Keratinocyte (primary cell): ENCODE measurements at places on chromosomes 4 and X.
A peak's percentile ranks its signal among the peaks of the same experiment; 100 is the strongest.

DNA sequence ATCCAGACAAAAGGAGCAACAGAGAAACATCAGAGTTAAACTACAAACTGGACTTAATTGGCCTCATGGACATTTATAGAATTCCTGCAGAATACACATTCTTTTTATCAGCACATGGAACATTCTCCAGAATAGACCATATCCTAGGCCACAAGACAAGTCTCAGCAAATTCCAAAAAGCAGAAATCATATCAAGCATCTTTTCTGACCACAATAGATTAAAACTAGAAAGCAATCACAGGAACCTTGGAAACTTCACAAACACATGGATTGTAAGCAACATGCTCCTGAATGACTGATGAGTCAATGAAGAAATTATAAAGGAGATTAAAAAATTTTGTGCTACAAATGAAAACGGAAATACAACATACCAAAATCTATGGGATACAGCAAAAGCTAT, 526.7 kb downstream of the PCDH7 start:
- DNase-seq = no peak

DNA sequence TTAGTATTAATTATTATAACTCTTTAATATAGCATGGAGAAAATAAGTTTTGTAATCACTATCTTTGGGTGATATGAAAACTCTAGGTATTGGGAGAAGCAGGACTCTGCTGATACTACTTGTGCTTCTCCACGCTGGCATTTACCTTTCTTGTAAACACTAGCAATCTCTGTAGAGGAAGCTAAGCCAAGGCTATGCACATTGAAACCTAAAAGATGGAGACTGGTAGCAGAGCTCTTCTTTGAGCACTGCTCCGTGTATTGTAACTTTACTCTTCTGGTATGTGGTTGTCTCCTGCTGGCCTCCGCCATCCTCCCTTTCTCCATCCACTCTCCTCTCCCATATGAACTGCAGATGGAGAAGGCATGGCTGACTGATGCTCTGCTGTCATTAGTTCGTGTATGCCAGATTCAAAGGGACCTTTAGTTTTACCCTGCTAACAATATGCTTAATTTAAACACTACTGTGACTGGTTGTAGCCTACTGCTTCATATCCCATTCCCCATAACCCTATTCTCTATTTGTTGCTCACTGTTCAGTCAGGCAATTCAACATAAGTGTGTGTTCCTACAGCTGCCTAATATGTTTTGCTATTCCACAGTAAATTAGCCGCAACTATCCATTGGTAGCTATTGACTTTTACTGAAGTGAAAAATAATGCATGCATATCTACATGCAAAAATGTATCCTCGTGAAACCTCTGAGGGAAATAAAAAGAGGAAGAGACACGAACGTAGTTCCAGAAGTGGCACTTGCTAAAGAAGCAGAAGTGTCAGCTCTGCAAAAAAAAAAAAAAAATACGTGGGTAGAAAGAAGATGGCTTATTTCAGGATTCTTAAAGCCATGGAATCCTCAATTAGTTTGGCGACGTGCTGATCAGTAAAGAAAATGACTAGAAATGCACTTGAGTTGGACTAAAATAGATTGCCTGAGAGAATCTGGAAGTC, 55.6 kb upstream of the CCSER1 start:
- no peak for DNase-seq

GRCh38 chr4:149345424-149345823, 470.2 kb downstream of the IQCM start:
- DNase-seq = peak; percentile 13

DNA sequence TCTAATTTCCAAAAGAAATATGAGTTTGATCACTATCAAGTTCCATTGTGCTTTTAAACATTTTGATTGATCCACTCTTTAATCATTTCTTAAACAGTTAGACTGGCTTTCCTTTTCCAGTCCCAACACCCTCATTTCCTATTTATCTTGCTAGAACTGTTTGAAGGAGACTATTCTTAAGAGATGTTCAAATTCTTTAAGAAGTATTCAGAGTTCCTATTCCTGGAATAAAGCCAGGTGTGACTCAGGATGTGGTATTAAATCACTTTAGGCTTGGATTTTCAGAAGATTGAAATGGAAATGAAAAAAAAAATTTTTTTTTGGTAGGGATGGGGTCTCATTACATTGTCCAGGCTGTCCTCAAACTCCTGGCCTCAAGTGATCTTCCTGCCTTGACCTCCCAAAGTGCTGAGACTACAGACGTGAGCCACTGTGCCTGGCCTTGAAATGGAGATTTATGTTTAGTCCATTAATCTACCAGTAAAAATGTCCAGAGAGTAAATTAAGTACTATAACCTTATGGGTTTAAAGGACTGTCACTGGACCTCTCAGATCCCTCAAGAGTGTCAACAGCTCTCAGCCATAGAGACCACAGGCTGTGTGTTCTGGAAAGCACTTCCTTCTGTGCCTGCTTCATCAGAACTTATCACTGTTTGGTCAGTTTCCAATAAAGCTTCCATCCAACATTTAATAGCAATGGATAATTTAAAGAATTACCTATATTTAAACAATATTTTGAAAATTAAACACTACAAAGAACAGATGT, 90.7 kb downstream of the CDS1 start:
- no peak for DNase-seq

DNA sequence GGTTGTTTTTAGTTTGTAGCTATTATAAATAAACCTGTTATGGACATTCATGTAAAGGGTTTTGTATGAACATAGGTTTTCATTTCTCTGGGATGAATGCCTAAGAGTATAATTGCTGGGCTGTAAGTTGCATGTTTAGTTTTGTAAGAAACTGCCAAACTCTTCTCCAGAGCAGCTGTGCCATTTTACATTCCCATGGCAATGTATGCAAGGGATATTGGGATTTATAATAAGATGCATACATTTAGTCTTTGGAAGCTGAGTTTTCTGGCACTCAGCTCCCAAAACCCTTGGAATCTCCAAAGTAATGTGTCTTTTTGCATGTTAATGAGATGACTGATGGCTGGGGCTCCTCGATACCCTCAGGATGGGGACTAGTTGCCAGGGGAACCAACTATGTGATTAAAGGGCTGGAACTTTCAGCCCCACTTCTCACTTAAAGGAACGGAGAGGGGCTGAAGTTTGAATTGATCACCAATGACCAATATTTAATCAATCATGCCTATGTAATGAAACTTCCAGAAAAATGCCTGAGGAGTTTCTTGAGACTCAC, 44.0 kb downstream of the SERTM2 start:
- no peak for DNase-seq

GRCh38 chrX:106912864-106913263, 7.3 kb upstream of the CLDN2 start:
- DNase-seq = no peak

DNA sequence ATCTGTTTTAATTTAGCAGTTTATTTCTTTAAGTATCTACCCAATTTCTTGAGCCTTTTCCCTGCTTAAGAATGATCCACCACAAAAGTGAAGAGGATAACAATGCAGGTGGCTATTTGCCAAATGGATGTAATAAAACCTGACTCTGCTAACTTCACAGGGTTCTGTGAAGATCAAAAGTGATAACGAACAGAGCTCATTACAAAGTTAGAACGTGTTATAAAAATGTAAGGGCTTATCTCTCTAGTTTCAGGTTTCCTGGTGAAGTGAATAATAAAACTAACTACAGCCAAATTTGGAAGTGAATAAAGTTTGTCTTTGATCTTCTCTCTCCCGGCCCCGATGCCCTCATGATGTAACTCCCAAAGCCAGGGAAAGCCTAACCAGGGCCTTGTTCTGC, 497.9 kb downstream of the SMARCA1 start:
- DNase-seq = no peak

DNA sequence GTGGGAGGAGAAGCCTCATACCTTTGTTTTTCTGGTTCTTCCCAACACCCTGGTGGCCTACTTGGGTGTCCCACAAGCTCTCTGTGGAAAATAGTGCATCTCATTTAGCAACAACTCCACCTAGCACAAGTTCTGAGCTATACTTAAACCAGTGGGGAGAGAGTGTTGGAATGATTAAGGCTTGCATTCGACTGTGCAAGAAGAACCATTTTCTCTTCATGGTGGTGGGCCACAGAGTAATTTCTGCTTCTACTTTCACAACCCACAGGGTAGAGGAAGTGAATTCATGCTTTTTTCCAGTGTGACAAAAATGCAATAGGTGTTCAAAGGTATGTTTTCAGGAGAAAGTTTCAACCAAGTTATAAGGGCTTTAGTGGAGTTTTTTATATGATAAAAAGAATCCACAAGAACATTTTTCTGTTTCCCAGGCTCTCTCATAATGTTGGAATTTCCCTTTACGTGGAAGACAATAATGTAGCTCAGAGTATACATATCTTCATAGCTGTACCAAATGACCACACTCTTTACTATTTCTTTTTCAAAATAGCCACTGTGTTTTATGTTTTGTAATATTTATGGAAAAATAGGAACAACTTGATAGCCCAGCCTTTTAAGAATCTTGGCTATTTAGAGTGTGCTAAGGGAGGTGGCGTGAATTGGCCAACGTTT, 80.3 kb upstream of the HHIP start:
- no peak for DNase-seq

GRCh38 chr4:150342945-150343344, 239.0 kb upstream of the MAB21L2 start:
- no peak for DNase-seq

DNA sequence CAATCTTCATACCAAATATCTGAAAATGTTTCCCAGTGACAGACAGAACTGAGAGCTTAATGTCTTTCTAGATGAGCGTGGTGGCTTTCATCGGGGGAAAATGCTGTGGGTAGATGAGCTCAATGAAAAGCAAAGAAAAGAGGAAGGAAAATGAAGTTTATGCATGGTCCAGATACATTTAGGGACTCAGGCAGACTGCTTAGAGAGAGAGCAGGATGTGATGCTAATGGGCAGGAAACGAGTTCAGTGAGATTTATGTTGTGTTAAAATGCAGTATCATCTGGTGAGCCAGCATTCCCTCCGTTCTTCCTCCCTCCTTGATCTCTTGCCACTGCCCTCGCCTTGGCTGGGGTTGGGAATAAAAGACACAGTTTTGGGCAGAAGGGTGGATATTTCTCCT, 229.2 kb downstream of the GBA3 start:
- no peak for DNase-seq

GRCh38 chrX:106952988-106953387, 32.8 kb downstream of the CLDN2 start:
- DNase-seq = no peak

GRCh38 chr4:147492761-147493160, 11.9 kb downstream of the EDNRA start:
- no peak for DNase-seq

- DNase-seq = no peak
Observed at GRCh38 chr4:155288999-155289398, 80.6 kb downstream of the NPY2R start.

DNA sequence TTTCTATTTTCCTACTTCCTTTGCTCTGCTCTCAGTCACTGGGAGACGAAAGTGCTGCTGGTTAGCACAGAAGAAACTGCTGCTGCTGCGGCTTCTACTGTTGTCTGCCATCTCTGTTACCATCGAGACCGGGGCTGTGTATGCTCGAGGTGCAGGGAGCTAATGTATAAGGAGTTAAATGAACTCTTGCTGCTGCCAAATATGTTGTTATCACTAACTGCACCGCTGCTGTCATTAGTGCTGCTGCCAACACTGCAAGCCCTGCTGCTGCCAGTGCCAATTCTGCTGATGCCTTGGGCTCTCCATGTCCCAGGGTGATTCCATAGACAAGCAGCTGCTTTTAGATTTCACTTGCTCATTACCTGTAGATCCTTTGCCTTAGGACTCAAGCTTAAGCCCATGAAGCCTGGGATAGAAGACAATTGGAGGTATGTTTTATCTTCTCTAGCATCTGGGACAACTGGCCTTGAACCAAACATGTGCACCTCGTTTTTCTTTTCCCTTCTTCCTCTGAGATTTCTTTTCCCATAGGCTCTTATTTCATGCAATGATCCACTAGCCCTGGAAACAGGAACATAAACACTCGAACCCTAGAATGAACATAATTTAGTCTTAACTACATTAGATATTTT, 107.8 kb downstream of the CCSER1 start:
- no peak for DNase-seq

GRCh38 chr4:42716996-42717395, 60.1 kb upstream of the ATP8A1 start:
- DNase-seq = no peak

GRCh38 chrX:147550217-147550616, 361.5 kb upstream of the FMR1 start:
- DNase-seq = no peak

DNA sequence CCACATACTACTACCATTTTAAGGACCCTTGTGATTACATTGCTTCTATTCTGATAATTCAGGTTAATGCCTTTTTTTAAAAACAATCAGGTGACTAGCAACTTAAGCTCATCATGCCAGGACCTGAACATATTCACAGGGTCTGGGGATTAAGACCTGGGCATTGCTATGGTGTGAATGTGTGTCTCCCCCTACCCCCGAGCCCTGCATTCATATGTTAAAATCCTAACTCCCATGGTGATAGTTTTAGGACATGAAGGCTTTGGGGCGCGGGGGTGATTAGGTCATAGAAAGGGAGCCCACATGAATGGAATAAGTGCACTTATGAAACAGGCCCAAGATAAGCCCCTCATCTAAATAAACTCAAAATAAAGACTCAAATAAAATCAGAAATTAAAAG, 734.4 kb upstream of the PABPC4L start:
- DNase-seq = no peak

- DNase-seq = no peak
Observed at GRCh38 chrX:110992611-110993010, 103.4 kb upstream of the PAK3 start.

GRCh38 chr4:68732653-68733466, 62.4 kb upstream of the UGT2B15 start:
- DNase-seq = no peak

DNA sequence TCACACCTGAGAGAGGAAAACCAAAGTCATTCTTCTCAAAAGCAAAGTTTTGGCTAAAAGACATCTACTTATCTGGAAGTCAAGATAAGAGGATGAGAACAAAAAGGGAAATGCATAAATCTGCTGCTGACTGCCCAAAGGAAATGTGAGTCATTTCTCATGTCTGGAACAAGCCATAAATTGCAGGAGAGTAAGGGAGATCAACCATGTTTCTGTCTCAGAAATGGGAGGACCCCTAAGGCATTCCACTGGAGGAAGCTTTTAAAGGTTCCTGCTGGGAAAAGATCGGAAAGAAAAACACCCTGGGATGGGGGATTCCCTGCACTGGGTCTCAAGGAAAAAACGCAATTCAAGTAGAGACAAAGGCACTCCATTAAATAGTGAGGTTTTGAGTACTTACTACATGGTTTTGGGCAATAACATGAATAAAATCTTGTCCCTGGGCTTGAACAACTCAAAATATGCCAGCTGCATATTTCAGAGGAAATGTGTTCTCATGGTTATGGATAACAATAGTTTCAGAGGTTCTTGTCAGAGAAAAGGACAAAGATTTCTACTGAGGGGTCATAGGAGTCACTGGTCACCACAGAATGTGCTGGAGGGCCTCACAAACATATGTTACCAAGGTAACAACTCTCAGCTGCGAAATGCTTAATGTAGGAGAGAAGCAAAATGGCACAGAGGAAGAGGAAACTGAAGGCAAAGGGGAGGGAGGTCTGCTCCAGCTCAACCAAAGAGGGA, 19.3 kb downstream of the GPR143 start:
- DNase-seq = no peak

- DNase-seq = no peak
Observed at GRCh38 chr4:165992283-165992682, 119.2 kb downstream of the TLL1 start.
